ENCODE measurements at places on chromosomes 1 and 21.

GRCh38 chr1:67853704-67854103 lies 20.4 kb upstream of the GNG12 start:
- DNase-seq: peak; percentile 26

DNA sequence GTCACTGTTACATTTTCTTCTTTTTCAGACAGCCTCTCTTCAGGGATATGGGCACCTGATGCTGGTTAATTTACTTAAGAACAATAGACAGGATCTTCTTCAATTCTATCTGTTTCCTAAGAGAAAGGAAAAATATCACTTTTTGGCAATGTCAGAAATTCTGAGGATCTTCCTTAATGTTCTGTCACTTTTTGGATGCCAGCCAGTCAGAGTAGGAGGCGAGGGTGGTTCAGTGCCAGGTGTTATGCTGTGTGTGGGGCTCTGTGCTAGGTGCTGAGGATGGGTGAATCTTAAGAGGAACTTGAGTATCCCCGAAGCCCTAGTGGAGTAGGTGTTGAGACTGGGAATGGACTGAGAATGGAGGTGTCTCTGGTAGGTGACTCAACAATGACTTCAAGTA lies 133.5 kb downstream of the UCK2 start:
- no peak for DNase-seq

DNA sequence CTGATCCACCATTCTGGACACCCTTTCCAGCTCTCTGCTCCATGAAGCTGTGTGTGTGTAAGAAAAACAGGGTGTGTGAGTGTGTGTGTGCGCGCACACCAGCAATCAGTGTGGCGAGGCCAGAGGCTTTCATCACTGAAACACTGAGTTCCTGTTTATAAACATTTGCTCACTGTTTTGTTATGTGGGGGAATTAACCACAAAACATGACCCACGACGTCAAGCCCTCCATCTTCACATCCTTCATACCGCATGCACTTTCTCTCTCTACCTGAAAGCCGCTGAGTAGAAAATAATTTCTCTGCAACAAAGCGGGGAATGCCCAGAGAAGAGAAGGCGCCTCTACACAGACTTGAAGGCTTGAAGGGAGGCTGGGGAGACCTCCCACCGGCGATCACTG lies 148.9 kb upstream of the IRF2BP2 start:
- DNase-seq: no peak

GRCh38 chr1:2506007-2506860 lies 20.2 kb downstream of the PANK4 start:
- no peak for DNase-seq

Data from HuH-7.5 (cell line).